ENCODE measurements at places on chromosomes 2 and 18. TPM values are rescaled to one million over a fixed set of nuclear protein-coding genes. Genes with fewer than 3 reads are reported as not detected.

GRCh38 chr2:222311319-222311977 is 12.7 kb upstream of the PAX3 start:
- DNase-seq = no peak

GRCh38 chr2:10541775-10542432 is 93.8 kb upstream of the ODC1 start:
- DNase-seq = no peak

GRCh38 chr18:75024871-75025270 is 184.1 kb downstream of the PTGR3 start:
- no peak for DNase-seq

The COX5B gene
- 147 TPM for total RNA-seq
